Hematopoietic multipotent progenitor cell (in vitro differentiated cells): ENCODE measurements at places on chromosomes 6 and 20.

- no peak for DNase-seq
Measured at GRCh38 chr6:79818471-79818870, 128.9 kb downstream of the ELOVL4 start.

- DNase-seq = no peak
Measured at GRCh38 chr20:54059691-54060364, 10.6 kb downstream of the BCAS1 start.

DNA sequence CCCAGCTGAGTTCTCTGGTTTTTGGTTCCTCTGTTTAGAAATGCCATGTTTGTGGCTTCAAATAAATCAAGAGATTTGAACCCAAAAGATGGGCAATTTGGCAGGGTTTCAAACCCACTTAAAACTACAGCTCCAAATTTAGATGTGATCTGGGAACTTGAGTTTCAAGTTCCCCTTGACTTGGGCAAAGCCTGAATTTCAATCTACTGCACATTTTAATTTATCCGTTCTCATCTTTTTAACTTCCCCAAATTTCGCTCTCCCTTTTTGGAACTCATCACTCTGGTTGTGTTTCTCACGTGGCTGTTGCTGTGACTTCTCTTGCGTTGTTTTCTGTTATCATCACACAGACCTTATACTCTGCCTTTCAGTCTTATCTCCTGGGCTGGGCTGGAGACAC lies 230.9 kb downstream of the CDC5L start:
- no peak for DNase-seq

GRCh38 chr6:170006071-170006899 lies 254.9 kb downstream of the ERMARD start:
- DNase-seq = no peak

DNA sequence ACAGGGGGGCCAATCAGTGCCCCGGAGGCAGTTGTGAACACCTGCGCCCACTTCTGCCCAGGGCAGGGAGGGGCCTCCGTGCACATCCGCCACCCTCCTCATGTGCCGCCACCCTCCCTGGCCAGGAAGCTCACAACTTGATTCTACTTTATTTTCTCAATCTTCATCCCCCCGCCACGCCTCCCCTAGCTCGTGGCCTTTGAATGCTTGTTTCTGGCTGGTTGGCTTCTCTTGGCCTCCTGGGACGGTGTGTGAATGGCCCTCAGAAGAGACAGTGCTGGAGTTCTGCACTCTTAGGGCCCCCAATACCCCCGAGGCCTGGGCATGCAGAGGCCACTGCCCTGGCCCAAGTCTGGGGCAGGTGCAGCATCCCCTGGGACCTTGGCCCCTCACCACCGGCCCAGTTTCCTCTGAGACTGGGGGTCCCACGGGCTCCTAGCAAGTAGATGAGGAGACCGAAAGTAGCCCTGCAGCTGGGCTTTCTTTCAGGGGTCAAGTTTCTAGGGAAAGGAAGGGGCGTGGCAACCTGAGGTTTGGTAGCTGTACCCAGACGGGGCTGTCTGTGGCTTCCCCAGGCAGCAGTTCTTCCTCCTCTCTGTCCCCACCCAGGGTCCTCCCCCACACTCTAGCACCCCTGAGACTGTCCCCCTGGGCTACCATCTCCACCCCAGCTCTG lies 1.3 kb downstream of the RGS19 start:
- no peak for DNase-seq

- no peak for DNase-seq
Measured at GRCh38 chr6:7267466-7268091, 45.4 kb downstream of the SSR1 start.

GRCh38 chr6:86888301-86888700 lies 49.0 kb upstream of the HTR1E start:
- DNase-seq = no peak

DNA sequence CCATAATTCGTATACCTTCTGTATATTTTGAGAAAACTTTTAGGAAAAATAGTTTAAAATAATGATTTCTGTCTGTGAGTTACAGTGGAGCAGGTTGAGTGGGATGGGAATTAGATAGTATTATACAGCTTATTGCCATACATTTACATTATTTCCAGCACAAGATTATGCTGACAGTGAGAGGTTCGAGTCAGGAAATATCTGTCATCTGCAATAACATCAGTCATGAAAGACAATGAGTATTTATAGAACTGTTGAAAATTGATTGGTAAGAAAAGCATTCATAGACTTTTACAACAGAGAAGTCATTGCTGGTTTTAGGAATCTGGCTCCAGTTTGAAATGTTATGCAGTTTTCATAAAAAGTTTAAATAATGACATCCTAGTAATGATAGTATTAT lies 45.9 kb downstream of the FAM135A start:
- DNase-seq = no peak

- DNase-seq = no peak
Measured at GRCh38 chr6:13339863-13340630, 11.7 kb upstream of the TBC1D7 start.
